ENCODE measurements at places on chromosomes 6 and 20. TPM values are rescaled to one million over a fixed set of nuclear protein-coding genes. Genes with fewer than 3 reads are reported as not detected.

The SLC22A1 gene
- polyA plus RNA-seq, result 0.27 TPM

DNA sequence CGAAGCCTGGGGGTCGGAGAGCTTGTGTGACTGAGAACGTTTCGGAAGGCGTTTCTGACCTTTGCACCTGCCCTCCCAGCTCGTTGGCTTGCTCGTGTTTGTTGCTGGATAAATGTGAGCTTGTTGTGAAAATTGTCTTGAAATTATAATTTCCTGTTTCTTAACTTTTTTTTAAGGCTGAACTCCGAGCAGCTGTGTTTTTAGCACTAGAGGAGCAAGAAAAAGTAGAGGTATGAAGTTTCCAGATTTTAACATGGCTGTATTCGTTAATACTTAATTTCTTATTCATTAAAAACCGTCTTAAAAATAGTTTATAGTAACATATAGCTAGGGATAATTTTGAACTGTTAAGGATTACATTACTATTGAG is 672 bp downstream of the CEP43 start:
- no peak for DNase-seq

The PARD6B gene
- 0.93 TPM for polyA plus RNA-seq

DNA sequence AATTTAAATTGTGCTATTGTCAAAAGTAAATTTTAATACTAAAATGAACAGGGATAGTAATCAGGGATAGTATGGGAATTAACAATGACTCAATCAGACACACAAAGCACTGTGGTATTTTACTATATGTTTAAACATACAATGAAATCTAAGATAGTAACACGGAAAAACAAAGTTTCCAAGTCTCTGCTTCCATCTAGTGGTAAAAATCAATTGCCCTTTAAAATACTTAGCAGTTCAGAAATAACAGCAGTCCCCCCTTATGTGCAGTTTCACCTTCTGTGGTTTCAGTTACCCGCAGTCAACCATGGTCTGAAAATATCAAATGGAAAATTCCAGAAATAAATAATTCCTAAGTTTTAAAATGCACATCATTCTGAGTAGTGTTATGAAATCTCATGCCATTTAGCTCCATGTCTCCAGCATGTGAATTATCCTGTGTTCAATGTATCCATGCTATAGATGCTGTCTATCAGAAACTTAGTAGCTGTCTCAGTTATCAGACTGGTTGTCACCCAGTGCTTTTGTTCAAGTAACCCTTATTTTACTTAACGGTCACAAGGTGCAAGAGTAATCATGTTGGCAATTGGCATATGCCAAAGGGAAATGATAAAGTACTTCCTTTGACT is 58.5 kb downstream of the AHI1 start:
- DNase-seq, result no peak

The WFDC12 gene
- not detected for polyA plus RNA-seq

DNA sequence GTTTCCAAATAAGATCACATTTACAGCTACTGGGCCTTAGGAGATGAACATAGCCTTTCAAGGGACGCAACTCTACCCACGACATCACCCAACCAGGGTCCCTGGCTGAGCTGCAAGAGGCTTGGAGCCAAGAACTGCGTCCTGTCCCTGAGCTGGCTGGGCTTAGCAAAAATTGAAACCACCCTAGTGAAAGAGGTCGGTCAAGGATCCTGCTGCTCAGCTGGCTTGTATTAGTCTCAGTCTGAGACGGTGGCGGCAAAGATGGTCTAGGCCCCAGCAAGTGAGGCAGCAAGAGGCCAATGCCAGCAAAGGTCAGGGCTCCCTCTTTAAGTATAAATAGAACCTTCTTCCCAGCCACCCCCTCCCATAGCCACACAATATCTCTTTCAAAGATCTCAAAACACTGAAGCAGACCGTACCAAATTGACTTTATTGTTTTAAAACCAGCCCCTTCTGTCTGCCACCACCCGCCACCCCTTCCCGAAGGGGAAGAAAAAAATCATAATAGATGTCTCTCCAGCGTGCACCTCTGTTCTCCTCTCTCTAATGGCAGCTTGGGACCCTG is 140.5 kb downstream of the EYA2 start:
- peak; percentile 22 for DNase-seq

The LKAAEAR1 gene
- polyA plus RNA-seq, result 0.41 TPM

The OR2H2 gene
- not detected for polyA plus RNA-seq
